Muscle of arm (tissue), 14 donors: ENCODE measurements at places on chromosomes 13 and 19.

- DNase-seq: peak; percentile 17
Observed at GRCh38 chr13:101695870-101696516, 243.5 kb downstream of the ITGBL1 start.

GRCh38 chr13:102591988-102592781 is 4.6 kb upstream of the TPP2 start:
- peak; percentile 78 for DNase-seq

DNA sequence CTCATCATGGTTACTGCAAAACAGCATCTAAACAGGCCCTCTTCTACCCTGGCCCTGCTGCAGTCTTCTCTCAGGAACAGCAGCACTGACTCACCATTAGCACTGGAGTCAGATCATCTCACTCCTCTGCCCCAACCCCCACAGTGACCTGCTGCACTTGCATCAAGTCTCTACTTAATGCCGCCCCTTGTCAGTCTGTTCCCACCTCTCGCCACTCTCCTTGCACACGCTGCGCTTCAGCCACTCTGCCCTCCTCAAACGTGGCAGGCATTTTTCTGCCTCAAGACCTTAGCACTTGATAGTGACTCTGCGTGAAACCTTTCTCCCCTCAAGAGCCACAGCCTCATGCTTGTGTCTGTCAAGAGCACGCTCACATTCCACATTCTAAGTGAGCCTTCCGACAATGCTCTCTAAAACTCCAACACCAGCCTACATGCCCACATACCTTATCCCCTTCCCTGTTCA is 22.1 kb downstream of the MIPEP start:
- no peak for DNase-seq

DNA sequence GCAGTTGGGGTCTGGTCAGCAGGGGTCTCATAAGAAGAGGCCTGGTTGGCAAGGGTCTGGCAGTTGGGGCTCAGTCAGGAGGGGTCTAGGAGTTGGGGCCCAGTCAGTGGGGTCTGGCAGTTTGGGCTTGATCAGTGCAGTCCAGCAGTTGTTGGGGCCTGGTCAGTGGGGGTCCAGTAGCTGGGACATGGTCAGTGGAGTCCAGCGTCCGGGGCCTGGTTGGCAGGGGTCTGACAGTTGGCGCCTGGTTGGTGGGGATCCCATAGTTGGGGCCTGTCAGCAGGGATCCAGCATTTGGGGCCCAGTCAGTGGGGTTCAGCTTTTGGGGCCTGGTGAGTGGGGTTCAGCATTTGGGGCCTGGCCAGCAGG is 60.5 kb upstream of the TPM4 start:
- DNase-seq: no peak

DNA sequence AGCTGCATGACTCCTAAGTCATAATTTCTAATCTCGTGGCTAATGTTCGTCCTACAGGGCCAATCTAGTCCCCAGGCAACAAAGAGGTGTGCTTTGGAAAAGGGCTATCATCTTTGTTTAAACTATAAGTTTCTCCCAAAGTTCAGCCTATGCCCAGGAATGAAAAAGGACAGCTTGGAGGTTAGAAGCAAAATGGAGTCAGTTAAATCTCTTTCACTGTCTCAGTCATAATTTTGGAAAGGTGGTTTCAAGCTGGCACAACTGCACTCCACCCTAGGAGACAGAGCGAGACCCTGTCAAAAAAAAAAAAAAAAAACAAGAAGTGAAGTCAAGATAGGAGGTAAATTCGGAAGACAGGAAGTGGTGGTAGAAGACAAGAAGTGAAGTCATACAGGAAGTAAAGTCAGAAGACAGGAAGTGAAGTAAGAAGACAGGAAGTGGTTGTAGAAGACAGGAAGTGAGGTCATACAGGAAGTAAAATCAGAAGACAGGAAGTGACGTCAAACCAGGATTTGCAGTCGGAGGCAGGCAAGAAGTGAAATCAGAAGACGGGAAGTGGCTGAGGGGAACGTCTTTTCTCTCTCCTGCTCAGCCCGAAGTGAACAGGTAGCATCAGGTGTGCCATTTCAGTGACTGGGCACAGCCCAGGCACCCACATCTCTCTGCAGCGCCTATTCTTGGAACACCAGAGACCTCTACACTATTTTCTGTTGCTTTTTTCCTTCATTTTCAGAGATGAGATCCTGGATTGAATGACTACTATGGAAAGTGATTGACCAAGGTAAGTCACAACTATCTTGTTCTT is 32.2 kb downstream of the GP6 start:
- peak; percentile 31 for DNase-seq

DNA sequence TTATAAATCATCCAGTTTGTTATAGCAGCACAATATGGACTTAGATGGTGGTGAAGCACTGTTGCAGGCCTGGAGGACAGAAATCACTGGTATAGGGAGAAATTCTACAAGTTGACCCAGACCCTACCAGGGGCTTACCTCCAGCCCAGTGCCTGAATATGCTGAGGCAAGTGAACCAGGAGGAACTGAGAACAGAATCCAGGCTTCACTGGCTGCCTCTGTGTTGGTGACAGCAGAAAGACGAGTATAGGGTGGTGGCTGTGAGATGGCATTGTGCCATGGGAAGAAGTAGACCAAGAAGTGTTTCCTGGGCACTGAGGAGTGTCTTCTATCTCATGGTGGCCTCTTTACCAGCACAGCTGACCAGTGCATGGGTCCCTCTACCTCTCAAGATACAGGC is 15.9 kb upstream of the EID2 start:
- DNase-seq: no peak

GRCh38 chr13:111278743-111279652 is 41.4 kb upstream of the TEX29 start:
- DNase-seq: peak; percentile 38

- no peak for DNase-seq
Observed at GRCh38 chr13:101828119-101828518, 375.6 kb downstream of the ITGBL1 start.

DNA sequence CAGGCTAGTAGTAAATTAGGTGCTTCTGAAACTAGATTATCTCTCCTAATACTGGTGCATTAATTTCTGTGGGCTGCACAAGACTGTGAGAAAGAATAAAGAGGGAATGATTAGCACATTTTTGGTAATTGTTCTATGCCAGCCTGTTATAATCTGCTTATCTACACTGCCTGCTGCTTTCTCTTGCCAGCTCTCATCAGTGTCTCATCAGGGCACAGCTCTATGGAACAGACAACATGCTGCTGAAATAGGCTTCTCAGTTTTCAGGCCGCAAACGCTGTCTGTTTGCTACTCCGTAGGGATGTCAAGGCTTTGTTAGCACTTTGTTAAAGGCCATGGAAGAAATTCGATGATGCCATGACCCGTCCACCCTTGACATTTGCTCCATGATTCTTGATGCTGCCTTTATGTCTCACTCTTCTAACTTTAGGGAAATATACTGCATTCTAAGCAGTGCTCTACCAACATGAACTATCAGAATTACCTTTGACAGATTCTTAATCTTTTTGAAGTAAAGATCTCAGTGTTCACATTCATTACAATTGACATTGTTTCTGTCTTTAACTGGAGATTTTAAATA is 84.0 kb upstream of the PRR20A start:
- DNase-seq: no peak

DNA sequence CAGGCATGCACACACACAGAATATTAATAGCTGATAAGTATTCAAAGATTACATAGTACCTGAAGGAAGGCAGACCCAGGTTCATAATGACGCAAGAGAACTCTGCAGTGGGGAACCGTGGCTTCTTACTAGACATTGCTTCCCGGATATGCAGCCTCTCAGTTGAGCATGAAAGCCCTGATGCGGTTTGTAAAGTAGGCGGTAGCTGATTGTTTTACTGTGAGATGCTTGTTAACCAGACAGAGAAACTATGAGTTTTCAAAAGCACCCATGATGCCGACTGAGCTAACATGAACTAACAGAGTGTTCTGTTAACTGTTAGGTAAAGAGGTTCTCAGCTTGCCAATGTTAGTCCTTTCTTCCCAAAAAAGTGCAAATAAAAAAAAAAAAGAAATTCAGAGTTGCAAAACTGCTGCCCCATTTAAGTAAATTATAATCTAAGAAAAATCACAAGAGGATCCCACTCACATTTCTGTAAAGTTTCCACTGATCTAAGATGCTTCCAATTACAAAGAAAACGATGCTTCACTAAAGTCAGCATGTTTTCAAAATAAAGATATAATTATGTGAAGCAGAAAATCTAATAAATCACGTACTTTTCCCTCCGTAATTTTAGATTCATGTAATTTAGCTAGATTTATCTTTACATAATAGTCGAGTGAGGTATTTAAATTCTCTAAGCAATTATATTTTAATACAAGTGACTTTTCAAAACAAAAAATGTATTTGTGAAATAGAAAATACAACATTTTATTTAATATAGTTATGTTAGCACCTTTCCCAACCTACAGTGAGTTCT is 2.2 kb downstream of the FLT1 start:
- no peak for DNase-seq

GRCh38 chr19:30745476-30745985 is 373.3 kb downstream of the ZNF536 start:
- no peak for DNase-seq

GRCh38 chr19:1266129-1266915 is 2.8 kb upstream of the CIRBP start:
- DNase-seq: peak; percentile 72

- peak; percentile 88 for DNase-seq
Observed at GRCh38 chr19:9885077-9885552, 50.0 kb downstream of the PIN1 start.

DNA sequence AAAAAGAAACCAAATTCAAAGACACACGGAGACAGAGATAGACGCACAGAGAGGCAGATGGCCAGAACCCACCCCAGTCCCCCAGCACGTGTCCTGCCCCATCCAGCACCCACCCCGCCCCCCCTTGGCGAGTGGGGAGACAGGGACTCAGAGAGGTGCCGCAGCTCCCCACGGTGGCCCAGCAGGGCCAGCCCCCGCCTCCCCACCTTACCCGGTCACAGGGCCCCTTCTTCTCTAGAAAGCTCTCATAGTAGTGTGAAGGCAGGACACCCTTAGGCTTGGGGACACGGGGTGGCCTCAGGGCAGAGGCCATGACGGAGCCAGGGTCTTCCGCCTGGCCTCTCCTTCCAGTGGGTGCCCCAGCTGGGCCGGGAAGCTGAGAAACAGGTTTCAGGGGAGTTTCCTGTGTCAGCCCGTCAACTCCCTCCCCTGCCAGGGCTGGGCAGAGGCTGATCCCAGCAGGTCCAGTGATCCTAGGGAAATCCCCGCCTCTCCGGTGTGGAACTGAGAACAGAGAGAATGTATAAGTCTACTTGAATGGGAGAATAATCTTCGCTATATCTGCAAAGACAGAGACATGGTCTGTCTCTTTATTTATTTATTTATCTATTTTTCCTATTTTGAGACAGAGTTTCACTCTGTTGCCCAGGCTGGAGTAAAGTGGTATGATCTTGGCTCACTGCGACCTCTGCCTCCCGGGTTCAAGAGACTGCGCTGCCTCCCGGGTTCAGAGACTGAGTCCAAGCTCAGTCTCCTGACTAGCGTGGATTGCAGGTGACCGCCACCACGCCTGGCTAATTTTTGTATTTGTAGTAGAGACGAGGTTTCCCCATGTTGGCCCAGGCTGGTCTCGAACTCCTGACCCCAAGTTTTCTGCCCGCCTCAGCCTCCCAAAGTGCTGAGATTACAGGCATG is at the start of gene STAP2:
Gene STAP2 (minus strand): TSS at position 387 of the 915 bp plus-strand sequence. CDS start 74 bp downstream, at position 313.
- DNase-seq: no peak

DNA sequence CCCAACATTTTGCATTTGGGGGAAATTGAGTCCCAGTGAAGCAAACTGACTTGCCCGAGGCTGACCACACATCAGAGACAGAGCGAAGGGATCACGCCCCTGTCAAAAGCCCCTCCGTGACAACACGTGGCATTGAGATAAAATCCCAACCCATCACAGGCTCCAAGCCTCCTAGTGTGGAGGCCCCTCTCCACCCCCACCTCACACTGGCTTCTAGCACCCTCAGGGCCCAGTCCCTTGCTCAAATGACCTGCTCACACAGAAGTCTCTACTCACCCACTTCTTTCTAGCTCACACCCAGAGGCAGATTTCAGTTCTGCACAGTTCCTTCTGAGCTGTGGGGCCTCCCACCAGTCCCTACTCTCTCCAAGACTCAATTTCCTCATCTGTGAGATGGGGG is 10.3 kb downstream of the HPN start:
- DNase-seq: no peak

GRCh38 chr13:100382785-100383184 is 205.8 kb downstream of the GGACT start:
- DNase-seq: no peak

- DNase-seq: no peak
Observed at GRCh38 chr13:25218019-25218418, 45.9 kb upstream of the AMER2 start.

GRCh38 chr19:50192463-50193211 is 10.8 kb upstream of the MYH14 start:
- no peak for DNase-seq

DNA sequence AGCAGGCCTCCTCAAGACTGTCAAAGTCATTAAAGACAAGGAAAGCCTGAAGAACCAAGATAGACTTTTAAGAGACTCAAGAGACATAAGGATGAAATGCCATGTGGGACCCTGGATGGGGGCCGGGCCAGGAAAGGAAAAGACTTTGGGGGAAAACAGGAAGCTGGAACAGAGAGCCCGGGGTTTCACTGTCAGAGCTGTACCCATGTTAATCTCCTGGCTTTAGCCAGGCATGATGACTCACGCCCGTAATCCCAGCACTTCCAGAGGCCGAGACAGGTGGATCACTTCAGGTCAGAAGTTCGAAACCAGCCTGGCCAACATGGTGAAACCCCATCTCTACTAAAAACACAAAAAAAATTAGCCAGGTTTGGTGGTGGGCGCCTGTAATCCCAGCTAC is 5.6 kb upstream of the KLF16 start:
- DNase-seq: no peak

DNA sequence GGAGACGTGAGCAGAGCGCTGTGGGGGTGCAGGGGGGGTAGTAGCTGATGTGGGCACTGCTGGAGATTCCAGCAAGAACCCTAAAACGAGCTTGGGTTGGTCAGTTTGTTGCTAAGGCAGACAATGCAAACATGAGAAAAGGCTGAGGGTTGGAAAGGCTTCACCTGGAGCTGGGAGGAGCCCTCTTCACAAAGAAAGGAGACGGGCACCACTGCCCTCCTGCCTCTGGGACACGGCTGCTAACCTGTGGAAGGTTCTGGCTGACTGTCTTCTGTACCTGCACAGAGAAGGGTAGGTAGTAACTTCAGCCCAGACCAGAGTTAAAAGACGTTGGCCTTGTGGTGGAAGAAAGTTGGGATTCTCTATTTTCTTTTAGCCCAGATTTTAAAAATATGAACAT is 108.7 kb downstream of the SUCLA2 start:
- no peak for DNase-seq

DNA sequence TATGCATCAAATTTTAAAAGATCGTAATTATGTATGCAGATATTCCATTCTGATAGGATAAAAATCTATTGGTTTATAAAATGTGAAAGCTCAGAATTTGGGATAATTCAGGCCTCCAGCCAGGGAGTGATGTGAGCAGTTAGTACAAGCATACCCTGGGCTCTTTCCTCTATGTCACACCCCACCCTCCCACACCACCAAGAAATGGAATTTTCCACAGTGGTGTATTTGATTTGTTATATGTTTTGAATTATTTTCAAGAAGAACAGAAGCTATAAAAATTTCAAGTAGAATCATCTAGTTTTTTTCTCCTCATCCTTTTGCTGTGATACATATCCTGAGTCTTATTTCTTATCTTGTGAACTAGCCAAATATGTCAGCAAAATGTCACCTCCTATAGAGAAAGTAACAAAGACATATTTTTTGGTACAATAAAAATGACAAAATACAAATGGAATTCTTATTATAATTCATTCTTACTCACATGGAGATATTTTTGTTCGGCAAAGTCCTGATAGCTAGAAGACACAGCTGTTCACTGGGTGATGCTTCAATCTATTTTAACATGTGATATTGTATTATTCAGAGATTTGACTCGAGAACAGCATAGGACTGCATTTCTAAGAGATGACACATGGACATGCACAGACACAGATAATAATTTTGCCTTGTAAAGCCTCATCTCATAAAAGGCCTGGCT is 61.2 kb upstream of the FRY start:
- no peak for DNase-seq
